ENCODE measurements at places on chromosomes 4 and X.

DNA sequence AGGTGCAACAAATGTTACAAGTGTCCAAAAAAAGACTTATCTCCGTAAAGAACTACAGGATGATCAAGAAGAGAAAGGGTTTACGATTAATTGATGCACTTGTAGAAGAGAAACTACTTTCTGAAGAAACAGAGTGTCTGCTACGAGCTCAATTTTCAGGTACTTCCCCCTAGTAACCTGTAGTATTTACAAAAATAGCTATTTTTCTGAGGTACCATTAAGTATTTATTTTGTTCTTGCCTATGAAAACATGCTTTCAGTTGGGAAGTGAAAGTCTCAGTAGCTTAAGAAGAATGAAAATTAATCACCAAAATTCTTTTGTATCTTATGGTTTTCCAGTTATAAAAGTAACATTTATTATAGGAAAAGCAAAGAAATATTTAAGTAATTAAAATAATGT is 5.9 kb downstream of the THAP9 start:
- no peak for DNase-seq

DNA sequence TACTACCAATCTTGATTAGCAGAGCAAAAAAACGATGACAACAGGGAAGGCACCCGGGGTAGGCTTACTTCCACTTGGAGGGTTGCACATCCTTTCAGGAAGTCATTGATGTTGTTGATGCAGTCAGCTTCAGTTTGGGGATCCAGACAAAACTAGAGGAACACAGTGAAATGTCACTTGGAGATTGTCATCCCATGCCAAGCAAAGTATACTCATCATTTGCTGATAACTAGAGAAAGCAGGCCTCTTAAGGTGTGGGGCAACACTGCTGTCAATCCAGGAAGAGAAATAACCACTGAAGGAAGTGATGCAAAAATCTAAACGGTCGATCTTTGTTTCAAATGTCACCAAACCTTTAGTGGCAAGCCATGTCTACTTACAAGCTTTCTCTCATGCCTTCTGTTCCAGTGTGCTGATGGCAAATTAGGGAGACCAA is 1.4 kb downstream of the ARHGEF6 start:
- DNase-seq: no peak

DNA sequence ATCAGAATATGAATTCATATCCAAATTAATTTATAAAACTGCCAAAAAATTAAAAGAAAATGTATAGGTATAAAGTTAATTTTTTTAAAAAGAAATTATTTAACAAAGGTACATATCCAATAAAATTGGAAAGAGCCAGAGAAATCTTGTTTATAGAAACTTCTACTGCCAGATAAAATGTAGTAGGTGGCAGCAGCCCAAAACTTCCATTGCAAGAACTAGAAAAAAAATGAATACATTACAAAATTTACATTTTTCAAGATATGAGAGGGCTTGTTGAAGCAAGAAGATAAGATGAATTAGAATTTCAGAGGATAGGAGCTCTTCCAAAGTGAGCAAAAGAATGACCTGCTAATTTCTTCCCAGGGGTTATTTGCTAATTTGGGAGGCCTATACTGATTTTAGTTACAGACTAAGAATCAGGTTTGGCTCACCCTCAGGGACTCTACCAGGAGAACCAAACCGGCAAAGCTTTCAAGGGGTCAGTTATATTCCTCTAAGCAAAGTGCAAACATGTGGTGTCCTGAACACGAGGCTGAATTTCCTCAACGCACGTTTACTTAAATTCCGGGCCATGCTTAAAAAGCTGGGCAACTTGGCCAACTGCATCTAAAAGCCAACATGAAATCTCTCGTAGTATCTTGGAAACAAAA is 17.5 kb downstream of the ANKRD50 start:
- DNase-seq: no peak

GRCh38 chr4:1715002-1715758 is 3.1 kb upstream of the SLBP start:
- no peak for DNase-seq

DNA sequence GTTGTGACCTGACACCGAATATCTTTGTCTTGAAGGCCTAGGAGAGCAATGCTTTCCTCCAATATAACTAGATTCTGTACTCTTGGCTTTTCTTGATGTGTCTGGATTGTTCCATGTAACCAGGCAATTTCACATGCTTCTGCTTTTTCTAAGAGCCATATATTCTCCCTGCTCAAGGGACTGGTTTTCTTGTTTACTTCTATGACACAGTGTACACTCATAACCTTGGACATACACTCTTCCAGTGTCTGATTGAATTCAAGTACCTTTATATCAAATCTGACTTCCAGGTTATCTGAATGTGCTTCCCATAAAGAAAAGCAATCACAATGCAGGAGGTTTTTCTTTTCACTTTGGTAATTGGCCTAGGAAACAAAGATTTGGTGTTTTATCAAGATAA is 17.4 kb upstream of the EIF4E start:
- no peak for DNase-seq

DNA sequence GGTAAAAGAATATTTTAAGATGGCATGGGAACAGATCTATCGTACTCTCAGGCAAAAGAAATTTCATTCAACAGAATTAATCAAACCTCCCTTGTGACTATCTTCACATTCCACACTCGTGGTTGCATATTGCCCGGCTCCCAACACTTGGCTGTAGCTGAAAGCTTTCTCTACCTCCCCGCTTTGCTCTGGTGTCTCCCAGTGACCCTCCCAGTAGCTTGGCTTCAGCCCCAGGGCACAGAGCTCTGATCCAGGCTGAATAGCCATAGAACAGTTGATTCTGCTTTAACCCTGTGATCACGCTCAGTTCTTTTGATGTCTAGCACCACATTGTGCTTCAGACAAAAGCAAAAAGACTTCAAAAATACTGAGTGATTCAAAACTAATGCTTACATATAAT is 24.6 kb downstream of the SLC7A11 start:
- DNase-seq: no peak

DNA sequence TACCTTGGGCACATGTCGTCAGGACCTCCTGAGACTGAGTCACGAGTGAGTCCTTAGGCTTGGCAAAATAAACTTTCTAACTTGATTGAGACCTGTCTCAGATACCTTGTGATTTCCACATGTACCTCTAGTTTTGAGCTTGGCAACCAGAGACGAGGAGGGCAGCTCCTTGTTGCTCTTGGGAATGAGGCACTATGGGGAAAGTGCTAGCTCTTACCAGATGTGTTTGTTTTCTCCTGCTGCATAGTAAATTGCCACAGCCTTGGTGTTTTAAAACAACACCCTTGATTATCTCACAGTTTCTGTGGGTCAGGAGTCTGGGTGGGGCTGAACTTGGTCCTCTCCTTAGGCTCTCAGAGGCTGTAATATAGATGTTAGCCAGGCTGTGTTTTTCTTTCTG is 59.1 kb upstream of the MAML3 start:
- no peak for DNase-seq
